Kidney epithelial cell (primary cell): ENCODE measurements at places on chromosomes 11 and 22. TPM values are rescaled to one million over a fixed set of nuclear protein-coding genes. Genes with fewer than 3 reads are reported as not detected.

- no peak for DNase-seq
These were observed 81.3 kb downstream of the PHF21A start for GRCh38 chr11:46039990-46040389.

APOBEC3A gene
- 0.34 and 1.0 TPM in 2 replicates for total RNA-seq

DNA sequence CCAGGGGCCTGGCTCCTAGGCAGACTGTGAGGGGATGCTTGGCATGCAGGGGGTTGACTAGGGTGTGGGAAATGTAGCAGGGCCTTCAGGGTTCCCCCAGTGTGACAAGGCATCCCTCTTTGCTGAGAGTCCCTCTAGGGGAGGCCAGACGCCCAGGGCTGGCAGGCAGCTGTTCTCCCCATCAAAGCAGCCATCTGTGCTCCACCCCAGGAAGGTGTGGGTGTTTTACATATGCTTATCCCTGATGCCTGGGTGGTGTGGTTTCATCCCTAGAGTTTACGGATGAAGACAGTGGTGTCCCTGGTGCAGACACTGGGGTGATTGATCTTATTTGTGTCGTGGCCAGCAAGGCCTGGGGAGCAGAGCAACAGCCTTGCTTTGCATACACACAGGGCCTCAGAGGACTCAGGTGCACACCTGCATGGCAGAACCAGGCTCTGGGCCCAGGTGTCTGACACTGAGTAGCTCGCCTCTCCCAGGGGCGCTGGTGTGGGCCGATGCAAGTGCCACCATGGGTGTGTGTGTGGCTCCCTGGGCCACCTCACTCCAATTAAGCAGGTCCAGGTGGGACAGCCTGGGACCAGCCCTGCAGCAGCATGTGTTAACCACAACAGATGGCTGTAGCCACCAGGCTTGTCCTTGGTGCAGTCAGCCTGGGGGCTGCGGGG is 74.2 kb downstream of the MED15 start:
- no peak for DNase-seq

CD3G gene
- not detected in 2 replicates for total RNA-seq

DNA sequence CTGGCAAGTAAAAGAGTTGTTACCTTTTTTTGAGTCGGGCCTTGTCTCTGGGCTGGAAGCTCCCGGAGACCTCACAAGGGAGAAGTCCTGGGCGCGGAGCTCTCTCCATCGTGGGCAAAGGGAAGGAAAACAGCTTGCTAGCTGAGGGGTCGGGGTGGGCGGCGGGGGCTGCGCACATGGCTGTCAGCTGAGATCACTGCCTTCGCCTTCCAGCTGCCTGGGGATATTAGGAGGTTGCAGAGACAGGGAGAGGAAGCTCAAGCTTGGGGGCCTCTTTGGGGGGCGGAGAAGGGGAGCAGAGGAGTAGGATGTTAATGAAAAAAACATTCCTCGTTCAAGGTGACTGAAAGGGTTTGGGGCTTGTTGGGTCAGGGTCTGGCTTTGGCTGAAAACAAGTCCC is 49.2 kb upstream of the ALX4 start:
- no peak for DNase-seq

DNA sequence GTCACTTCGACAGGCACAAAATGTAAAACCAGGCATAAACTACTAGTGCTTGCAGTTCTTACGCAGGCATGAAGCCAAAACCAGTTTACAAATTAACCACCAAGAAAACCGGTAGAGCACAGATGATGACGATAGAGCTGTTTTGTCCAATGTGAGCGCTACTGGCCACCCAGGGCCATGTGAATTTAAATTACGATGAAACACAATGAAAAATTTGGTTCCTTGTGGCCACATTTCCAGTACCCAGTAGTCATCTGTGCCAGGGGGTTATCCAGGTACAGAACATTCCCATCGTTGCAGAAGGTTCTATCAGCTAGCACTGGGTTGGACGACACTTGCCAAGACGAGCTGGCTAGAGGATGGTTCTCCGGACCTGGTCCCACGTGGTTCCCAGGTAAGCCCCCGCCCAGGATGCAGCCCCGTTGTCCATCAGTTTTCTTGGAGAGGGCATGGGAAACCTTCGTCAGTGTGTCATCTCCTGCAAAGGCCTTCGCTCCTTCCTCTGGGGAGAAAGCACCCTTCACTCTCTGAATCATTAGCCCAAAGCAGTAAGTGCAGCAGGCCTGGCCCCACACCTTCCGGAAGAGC is 1.1 kb upstream of the CD81 start:
- DNase-seq, result peak; percentile 43

GRCh38 chr11:76623884-76624419 is 46.6 kb downstream of the LRRC32 start:
- DNase-seq, result no peak
